Stimulated activated CD4-positive, alpha-beta T cell treated with anti-CD3 and anti-CD28 coated beads, Interleukin-2, amount 100 ng/mL, for 4 hours (primary cell): ENCODE measurements at places on chromosomes 11 and 22.

DNA sequence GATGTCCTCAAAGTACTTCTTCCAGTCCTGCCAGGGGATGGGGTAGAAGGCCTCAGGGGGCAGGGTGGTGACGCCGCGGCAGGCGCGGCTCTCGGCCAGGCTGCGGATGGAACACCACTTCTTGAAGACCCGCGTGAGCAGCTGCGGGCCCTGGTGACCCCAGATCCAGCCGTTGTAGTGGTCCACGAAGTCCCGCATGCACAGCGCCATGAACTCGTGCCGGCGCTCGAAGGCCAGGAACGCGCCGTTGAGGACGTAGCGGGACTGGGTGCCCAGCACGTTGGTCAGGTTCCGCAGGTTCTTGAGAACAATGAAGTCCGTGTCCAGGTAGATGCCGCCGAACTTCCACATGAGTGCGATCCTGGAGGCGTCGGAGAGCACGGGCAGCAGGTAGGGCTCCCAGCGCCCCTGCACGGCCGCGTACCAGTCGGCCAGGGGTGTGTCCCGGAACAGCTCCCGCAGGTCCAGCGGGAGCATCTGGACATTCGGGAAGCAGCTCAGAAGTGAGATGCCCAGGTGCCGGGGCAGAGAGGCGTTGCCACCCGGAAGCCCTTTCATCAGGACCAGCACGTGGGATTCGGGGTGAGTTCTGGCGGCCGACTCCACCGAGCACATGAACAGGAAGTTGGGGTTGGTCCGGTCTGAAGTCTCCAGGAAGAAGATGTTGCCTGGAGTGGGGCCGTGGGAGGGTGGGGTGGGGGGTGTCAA lies 27.5 kb downstream of the A4GALT start:
- DNase-seq: no peak

GRCh38 chr11:35111161-35112055 lies 27.6 kb upstream of the CD44 start:
- DNase-seq: no peak

DNA sequence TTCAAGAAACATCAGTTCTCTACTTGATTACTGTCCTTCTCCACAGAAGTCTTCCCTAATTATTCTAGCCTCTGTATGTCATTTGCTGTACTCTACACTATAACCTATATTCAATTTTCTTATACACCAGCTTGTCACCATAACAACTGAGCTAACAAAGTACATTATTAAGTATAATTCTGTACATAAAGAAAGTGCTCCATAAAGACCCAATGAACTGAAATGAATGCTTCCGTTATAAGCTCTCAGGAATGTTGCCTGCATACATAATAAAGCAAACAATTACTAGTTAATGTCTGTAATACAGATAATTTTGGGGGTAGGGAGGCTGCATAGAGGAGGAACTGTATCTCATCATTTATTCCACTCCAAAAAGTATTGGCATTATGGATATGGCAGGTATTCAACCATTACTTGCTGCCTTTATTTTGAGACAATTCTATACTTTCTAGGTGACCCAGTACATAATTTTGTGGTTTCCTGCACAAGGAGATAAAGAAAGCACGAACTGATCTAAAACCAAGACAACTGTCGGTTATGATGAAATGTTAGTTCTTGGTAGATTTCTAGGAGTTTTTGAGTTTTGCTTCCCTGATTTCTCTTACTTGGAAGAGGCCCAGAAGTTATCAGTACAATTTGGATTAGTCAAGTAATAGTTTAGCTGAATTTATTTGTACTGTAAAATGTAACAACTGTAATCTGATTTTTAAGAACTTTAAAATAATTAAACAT lies 202.5 kb downstream of the SBF2 start:
- DNase-seq: no peak

- DNase-seq: no peak
Measured at GRCh38 chr11:111652184-111652583, 49.9 kb downstream of the SIK2 start.

DNA sequence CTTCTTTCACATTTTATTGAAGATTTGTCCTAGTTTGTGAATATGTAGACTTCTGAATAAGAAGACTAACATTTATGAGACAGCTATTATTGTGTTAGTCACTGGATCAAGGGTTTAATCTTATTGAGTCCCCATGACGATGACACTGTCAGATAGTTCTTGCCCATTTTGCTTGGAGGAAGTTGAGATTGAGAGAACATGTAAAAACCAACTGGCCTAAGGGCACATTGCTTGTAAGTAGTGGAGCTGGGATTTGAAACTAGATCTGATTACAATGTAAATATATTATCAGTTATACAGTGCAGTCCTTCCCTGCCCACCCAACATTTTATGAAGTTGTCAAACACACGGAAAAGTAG lies 134.7 kb downstream of the HIPK3 start:
- no peak for DNase-seq

GRCh38 chr11:64251016-64251752 lies at the start of gene PLCB3:
TSS of gene PLCB3 (plus strand) at chr11:64251530. CDS start at chr11:64251650, 120 bp downstream.
- peak; percentile 44 for DNase-seq

GRCh38 chr22:19709063-19709769 lies 5.1 kb upstream of the SEPTIN5 start:
- DNase-seq: no peak

GRCh38 chr11:62496676-62497075 lies 49.9 kb downstream of the AHNAK start:
- DNase-seq: no peak

DNA sequence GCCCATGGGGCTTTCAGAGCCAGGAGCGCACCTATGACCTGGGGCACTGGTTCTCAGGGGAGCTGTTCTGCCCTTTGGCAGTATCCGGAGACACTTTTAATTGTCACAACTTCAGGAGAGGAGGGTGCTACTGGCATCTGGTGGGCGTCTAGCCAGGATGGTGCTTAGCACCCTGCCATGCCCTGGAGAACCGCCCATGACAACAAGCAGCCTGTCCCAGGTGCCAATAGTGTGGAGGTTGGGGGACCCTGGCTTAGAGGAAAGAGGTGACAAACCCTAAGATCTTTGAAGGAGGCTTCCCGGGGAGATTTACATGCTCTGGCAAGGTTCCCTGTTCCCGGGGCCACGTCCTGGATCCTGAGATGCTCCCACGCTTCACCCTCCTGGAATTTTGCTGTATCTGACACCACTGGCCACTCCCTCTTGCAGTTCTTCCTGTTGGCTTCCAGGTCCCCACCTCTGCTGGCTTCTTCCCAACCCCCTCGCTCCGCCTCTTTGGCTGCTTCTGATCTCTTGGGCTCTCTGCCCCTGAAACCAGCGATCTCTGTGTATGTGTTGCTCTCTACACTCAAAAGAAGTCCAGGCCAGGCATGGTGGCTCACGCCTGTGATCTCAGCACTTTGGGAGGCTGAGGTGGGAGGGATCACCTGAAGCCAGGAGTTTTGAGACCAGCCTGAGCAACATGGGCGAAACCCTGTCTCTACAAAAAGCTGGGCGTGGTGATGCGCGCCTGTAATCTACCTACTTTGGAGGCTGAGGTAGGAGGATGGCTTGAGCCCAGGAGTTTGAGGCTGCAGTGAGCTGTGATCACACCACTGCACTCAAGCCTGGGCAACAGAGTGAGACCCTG lies 31.1 kb downstream of the FADS3 start:
- no peak for DNase-seq

DNA sequence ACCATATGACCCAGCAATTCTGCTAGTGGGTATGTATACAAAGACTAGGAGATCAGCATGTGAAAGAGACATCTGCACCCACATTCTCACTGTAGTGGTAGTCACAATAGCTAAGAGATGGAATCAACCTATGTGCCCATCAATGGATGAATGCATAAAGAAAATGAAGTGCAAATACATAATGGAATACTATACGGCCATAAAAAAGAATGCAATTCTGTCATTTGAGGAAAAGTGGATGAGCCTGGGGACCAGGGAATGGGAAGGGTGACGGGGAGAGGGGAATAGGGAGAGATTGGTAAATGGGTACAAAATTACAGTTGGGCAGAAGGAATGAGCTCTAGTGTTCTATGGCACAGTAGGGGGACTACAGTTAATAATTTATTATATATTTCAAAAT lies 26.7 kb upstream of the SMIM38 start:
- DNase-seq: no peak

DNA sequence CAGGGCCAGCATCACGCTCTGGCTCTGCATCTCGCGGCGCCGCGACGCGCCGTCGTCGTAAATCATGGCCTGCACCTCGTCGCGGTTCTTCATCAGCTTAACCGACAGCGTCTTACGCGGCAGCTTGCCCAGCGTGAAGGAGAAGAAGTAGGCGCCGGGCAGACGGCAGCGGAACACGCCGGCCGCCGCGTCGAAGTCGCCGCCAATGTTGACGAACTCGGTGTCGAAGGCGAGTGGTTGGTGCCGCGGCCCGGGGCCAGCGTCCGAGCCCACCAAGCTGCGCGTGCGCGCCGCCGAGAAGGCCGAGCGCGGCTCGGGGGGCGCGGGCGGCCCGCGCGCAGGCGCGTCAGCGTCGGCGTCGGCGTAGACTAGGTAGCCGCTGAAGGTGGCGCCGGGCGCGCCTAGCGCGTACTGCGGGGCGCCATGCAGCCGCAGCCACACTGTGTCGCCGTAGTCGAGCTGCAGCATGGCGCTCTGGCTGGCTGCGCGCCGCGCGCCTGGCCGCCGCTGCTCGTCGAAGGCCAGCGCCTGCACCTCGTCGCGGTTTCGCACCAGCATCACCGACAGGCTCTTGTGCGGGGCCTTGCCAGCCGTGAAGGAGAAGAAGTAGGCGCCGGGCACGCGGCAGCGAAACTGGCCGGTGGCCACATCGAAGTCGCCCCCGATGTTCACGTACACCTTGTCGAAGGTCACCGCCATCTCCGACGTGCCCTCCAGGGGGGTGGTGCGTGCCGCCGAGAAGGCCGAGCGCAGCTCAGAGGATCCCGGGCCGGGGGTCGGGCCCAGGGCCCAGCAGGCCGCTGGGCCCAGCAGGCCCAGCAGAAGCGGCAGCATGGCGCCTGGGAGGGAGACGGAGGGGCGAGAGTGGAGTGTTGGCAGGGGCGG lies 3.7 kb downstream of the FAM180B start:
- no peak for DNase-seq

DNA sequence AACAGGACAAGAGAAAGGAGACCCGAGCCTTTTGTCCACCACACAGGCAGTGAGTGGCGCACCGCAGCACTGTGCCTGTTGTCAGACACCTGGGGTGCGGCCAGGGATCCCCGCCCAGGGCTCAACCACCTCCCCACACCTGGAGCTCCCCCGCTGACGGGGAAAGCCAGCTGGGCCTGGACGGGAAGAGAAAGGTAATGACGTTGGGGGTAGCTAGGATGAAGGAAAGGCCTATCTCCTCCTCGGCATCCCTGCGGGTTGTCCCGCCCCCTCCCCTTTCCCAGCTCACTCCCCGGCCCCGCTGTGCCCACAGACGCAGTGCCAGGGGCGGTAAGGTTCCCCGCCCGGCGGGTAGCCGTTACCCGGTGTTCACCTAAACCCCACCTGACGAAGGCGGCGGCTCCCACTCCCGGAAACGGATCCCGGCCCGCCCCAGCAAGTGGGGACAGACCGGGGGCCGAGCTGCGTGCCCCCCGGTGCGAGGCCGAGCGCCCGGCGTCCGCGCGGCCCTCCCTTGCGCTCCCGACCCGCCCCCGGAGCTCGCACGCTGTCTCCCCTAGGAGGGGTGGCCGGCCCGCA lies 495 bp downstream of the HYOU1 start:
- DNase-seq: peak; percentile 19

DNA sequence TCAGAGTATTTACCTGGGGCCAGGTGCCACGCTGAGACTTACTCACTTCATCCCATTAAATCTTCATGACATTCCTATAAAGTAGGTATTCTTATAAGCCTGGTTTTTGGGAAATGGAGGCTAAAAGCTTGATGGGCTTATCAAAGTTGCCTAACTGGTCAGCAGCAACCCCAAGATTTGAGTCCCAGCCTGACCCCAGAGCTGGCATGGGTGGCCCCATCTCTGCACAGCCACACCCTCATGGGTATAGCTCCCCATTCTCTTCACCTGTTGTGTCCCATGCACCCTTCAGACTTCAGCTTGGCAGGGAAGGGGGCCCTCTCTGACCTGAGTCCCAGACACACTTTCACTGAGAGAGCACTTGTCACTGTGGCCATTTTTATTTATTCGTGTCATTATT lies 37.4 kb upstream of the TP53I11 start:
- no peak for DNase-seq

- no peak for DNase-seq
Measured at GRCh38 chr11:42237701-42238235, 778.3 kb upstream of the LRRC4C start.

- DNase-seq: no peak
Measured at GRCh38 chr11:119734788-119735187, 5.8 kb upstream of the NECTIN1 start.

GRCh38 chr11:61328351-61328750 lies 4.6 kb downstream of the DDB1 start:
- no peak for DNase-seq

DNA sequence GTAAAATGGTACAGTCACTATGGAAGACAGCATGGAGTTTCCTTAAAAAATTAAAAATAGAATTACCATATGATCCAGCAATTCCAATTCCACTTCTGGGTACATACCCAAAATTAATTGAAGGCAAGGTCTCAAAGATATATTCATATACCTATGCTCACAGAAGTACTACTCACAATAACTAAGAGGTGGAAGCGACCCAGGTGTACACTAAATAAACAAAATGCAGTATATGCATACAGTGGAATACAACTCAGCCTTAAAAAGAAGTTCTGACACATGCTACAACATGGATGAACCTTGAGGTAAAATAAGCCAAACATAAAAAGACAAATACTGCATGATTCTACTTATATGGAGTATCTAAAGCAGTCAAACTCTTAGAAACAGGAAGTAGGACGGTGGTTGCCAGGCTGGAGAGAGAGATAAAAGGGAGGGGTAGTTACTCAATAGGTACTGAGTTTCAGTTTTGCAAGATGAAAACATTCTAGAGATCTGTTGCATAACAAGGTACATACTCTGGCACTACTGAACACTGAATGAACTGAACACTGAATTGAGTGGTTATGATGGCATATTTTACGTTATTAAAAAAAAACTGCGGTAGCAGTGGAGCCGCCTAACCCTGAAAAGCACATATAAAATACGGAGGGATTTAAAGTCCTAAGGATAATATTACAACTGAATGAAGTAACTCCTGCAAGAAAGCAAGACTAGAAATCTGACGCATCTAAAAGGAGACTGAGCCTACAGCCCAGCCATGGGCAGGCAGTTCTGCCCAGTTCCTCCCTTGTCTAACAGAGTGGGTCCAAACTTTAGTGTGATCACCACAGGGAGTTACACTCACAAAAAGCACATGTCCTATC lies 12.8 kb downstream of the DGCR2 start:
- no peak for DNase-seq

DNA sequence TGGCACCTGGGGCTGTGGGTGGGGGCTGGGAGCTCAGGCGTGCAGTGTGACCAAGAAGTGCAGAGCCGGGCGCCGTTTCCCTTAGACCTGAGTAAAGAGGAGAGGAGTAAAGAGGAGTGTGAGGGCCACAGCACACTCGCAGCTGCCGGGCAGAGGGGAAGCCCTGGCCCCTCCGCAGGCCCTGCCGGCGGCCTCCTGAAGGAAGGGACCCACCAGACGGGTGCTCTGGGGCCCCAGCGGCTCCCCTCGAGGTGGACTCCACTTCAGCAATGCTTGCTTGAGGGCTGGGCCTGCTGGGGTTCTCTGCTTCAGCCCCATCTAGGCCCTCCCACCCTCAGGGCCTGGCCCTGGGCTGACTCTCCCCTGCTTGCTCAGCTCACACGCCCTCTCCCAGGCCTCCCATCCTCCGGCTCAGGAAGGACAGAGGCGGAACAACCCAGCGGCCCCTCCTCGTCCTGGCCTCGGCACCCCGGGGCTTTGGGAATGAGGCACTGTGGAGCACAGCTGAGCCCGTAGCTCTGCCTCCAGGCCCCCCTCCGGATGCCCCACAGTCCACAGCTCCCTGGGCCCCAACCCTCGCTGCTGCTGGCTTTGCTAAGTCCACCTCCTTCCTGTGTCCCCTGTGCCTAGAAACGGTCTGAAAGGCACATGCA lies 1198.7 kb downstream of the BRD1 start:
- DNase-seq: no peak

- DNase-seq: no peak
Measured at GRCh38 chr11:104916442-104916841, 18.2 kb upstream of the CASP12 start.
